ENCODE measurements at places on chromosomes 16 and 17.

- DNase-seq, result no peak
Observed at GRCh38 chr17:17019430-17019762, 22.9 kb upstream of the MPRIP start.

DNA sequence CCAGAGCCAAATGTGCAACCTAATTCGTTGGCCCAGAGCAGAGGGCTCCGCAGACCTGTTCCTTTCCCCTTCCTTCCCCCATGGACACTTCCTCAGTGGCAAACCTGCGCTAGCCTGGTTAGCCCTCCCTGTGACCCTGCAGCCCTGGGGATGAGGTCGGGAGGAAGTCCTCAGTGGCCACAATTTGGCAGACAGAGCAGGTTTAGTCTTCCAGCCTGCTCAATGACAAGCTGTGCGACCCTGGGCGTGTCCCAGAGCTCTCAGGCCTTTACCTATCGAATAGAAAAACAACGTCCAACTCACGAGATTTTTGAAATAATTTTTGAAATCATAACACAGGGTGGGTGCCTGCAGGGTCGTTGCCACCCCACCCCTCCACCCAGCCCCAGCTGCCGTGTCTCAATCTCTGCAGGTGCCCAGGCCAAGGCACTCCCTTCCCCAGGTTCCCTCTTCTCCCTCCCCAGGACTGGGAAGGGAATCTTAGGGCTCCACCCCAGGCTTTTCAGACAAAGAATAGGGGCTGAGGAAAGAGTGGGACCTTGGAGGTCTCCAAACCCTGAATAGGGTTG lies 1.4 kb downstream of the HBM start:
- DNase-seq, result no peak

- DNase-seq, result no peak
Observed at GRCh38 chr16:76035689-76036088, 241.5 kb upstream of the CNTNAP4 start.

GRCh38 chr17:77833769-77834168 lies 124.7 kb upstream of the TNRC6C start:
- DNase-seq, result no peak

- no peak for DNase-seq
Observed at GRCh38 chr17:2594722-2595599, 1.5 kb downstream of the PAFAH1B1 start.

DNA sequence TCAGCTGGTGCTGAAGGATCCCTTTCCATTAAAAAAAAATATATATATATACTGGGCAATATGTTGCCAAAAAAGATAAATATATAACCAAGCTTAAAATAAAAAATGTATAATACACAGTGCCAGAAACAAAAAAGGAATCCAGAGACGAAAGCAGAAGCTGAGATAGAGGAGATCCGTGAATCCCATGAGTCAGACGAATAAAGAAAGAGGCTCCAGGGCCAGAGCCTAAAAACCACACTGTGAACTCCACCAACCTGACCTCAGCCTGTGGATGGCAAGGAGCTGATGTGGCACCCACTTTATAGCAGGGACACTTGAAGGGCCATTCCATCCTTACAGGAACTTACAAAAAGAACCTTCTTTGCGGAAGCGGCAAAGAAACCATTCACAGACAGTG lies 34.8 kb downstream of the PITPNM3 start:
- DNase-seq, result no peak
